ENCODE measurements at places on chromosomes 3 and 15.

GRCh38 chr3:188853856-188854771 is 317.7 kb upstream of the TPRG1 start:
- no peak for DNase-seq

GRCh38 chr3:72488738-72489035 is 359.6 kb downstream of the SHQ1 start:
- DNase-seq, result no peak

DNA sequence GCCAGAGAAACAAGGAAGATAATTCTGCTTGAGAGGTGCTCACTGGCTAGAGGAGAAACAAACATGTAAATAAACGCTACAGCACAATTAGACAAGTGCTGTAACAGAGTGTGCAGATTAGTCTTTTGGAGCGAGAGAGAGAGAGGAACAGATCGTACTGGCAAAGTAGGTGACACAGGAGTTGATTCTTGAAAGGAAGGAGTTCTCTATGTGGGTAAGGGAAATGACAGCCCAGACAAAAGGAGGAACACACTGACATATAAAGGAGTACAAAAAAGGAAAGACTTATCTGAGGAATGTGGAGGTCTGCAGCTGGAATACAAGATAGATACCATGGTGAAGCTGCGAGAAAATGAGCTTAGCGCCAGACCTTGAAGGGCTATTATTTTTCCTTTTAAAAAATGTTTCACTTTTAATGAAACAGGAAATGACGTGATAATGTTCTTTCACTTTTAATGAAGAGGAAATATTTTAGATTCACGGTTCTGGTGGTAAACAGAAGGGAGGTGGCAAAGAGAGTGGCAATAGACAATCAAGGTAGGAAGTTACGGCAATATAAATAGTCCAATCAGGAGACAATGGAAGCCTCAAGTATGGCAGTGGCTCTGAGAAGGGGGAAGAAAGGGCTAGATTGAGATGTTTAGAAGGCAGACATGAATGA is 202.9 kb downstream of the VPS13C start:
- no peak for DNase-seq

DNA sequence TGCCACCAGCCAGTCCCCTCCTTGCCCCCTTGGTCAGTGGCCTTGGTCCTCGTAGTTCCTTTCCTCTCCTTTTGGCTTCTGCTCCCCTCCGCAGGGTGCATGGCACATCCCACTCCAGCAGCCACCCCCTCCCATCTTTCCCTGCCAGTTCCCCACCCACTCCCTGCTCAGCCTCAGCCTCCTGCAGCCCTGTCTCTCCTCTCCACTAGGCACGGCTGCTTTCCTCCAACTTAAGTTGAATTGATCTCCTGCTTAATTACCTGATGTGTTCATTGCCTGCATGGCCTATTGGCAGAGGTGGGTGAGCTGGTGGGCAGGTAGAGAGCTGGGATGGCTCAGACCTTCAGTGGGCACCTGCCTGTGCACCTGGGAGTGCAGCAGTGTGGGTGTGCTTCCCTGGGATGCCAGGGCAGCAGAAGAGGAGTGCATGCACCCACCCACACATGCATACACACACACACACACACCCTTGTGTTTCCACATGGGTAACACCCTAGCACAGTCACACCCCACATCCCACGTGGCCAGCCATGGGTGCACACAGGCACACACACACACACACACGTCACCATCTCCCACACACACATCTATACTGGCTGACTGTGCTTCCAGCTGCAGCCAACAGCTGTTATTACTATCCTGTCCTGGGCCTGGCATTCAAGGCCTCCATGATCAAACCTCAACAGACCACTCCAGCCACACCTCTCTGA is 30.9 kb downstream of the C3orf18 start:
- DNase-seq, result no peak

- DNase-seq, result no peak
Measured at GRCh38 chr15:76310475-76311099, 682 bp downstream of the ETFA start.

DNA sequence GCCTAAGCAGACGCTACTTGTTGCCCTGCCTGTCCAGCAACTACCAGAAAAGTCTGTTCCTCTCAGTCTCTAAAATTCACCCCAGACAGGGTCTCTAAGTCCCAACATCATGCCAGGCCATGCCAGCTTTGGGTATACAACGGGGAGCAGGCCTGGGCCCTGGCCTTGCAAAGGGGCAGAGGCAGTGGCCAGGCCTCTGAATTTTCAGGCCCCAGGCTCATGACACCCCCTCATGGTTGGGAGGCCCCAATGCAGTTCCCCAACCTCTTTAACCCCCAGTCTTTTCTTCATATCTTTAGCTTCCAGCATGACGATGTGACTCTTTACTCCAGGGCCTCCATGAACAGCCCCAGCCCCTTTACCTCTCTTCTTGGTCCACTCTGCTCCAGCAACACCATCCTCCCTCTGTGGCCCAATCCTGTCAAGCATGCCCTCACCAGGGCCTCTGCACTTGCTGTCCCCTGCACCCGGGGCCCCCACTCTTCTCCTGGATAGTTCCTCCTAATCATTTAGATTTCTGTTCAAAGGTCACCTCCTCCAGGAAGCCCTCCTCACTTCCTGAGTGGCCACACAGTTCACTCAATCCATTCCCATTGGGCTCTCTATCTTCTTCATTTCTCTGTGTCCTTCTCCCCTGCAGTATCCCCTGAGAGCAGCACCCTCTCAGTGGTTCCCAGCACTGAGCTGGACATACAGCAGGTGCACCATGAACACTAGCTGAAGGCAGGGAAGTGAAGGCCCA is 4.8 kb downstream of the IQSEC1 start:
- no peak for DNase-seq

- no peak for DNase-seq
Measured at GRCh38 chr15:63943829-63944680, 102.2 kb downstream of the DAPK2 start.

DNA sequence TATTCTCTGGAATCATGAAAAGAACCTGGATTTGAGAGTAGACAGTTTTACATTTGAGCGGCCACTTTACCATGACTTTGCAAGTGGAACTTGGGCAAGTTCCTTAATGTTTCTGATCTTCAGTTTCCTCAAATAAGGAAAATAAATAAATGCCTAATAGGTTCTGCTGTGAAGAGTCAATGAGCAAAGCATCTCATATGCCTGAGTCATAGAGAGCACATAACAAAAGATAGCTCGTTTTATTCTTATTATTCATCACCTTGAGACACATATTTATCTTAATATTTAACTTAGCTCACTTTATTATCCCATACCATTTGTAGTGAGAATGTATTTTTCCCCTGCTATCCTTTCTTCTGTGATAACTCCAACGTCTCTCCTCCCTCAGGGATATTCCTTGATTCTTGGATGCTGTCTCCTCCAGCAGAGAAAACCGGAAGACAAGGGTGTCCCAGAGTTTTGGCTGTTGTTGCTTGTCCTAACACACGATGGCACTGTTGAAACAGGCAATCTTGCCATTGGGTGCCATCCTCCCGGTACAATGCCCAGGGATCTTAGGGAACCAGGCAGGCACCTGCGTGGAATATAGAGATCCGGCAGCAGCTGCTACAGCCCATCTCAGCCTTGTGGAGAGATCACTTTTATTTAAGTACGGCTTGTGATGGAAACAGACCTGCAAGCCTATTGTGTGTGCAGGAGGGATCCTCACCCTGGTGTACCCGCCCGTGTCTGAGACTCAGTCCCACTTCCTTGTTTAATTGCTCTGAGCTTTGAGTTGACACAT is 33.3 kb upstream of the VPS33B start:
- peak; percentile 27 for DNase-seq

GRCh38 chr3:188819939-188820338 is 351.8 kb upstream of the TPRG1 start:
- no peak for DNase-seq

DNA sequence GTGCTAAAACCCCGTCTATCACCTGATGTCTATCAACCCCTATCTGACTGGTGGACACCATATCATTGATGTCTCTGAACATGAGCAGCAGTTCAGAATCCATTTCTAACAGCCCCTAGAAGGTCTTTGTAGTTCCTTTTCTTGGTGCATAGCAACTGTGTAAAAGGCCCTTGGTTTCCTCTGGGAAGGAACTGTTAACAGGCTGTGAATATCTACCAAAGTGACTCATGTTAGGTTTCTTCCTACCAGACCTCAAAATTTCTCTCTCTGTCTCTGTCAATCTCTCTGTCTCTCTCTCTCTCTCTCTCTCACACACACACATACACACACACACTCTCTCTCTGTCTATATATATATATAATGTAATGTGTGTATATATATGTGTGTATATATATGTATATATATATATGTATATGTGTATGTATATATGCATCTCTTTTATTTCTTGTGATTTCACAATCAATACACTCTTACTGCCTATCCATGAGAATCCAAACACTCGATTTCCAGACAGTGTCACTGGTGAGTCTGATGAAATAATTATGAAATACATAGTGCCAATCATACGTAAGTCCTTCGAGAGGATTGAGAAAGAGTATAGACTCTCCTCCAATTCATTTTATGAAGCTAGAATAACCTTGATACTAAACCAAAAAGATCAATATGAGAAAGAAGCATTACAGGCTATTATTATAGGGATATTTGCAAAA is 335.9 kb upstream of the SLCO3A1 start:
- no peak for DNase-seq

DNA sequence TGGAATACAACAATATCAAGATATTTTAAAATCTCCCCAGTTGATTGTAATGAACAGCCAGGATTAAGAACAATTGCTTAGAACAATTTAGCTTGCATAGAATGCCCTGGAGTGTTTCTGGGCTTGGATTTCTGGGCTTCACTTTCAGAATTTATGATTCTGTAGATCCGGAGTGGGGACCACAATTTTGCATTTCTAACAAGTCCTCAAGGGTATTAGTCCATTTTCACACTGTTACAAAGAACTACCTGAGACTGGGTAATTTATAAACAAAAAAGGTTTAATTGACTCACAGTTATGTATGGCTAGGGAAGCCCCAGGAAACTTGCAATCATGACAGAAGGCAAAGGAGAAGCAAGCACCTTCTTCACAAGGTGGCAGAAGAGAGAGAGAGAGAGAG is 54.3 kb upstream of the MYRIP start:
- no peak for DNase-seq

DNA sequence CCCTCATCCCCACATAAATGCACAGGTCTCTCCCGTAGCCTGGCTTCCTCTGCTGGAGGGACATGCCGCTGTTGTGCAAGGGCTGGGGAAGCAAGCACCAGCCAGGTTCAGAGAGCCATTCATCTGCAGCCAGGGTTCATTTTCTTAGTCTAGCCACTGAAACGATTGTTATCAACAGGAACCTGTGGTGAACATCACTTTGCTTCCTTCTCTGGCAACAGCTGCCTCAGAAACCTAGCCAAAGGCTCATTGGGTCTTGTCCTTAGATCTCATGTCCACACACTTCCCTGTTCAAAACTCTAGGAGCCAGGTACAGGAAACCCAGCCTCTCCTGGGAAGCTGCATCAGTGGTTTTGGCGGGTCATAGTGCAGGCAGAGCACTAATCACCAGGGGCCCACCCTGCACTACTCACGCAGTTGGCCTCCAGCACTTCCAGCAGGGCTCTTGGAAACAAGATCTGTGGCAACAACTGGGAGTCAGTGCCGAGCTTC is 47.0 kb downstream of the OXNAD1 start:
- DNase-seq, result peak; percentile 43

Data from activated naive CD4-positive, alpha-beta T cell treated with Interleukin-2 at 50 U/mL for 16 hours (primary cell).